ENCODE measurements at places on chromosomes 5 and 9. TPM values are rescaled to one million over a fixed set of nuclear protein-coding genes. Genes with fewer than 3 reads are reported as not detected.

DNA sequence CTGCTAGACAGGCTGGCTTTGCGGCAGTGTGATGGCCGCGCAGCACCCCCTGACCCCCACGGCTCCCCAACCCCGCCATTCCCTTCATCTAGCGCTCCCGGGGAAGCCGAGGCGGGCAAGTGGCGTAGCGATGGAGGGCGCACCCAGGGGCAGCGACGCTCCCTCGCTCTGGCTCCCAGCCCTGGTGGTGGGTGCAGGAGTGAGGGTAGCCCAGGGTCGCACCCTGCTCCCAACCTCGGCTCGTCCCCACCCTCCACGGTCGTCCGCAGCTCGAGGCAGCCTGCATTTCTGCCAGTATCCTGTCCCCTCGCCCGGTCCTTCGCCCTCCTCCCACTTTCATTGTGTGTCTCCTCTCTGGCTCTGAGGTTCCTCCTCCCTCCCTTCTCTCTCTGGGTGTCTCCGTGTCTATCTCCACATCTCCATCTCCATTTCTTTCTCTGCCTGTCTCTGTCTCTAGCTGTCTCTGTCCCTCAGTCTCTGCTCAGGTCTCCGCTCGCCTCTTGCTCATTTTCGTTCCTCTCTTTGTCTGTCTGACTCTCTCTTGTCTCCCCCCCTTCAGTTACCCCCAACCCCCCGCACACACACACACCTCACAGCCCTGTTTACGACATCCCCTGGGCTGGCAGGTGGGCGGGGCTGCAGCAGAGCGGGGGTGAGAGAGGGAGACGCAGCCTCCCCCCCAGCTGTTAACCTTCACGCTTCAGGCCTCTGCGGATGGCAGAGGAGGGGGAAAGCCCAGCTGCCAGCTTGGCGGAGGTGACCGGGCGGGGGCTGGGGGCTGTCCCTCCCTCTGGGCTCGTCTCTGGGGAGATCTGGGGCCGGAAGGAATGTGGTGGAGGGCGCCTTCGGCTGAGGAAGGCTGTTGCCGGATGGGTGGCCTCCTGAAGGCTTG, 48.7 kb upstream of the PSD2 start:
- no peaks in the 10 kb centered on the region for H3K36me3 ChIP-seq
- H3K27me3 ChIP-seq, result peaks cover 16% of the 10 kb centered on the region
- DNase-seq, result no peak
- peaks cover 83% of the 10 kb centered on the region for H3K4me1 ChIP-seq

DNA sequence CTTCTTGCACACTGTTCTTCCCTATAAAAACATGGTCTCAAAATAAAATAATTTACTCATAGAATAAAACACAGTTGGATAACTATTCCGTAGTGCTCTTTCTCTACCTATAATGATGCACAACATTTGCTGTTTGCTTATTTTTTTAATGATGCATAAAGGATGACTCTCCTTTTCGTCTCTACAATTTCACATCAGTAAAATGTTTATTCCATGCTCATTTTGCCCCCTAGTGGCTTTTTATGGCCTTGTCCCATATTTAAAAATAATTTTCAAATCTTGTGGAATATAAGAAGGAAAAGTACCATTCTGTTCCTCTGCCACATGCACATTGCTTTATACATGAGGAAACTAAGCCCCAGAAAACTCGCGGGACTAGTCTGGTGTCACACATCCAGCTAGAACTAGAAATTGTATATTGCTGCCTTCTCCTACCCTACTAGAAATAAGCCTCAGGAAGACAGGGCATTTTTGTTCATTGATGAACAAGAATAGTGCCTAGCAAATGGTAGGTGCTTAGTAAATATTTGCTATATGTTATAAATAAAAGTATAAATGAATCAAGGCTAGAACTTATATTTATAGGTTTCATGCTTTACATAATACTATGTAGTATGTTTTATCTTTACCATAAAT, 12.7 kb downstream of the KCTD16 start:
- no peaks in the 10 kb centered on the region for H3K27me3 ChIP-seq
- H3K36me3 ChIP-seq, result no peaks in the 10 kb centered on the region
- no peak overlapping the region for H3K27ac ChIP-seq
- DNase-seq, result no peak
- no peak overlapping the region for H3K4me3 ChIP-seq
- H3K4me1 ChIP-seq, result no peaks in the 10 kb centered on the region

- H3K27ac ChIP-seq, result no peak overlapping the region
- H3K36me3 ChIP-seq, result peaks cover 8% of the 10 kb centered on the region
- H3K4me3 ChIP-seq, result no peak overlapping the region
- H3K27me3 ChIP-seq, result no peaks in the 10 kb centered on the region
These were observed 12.4 kb downstream of the CARD19 start for GRCh38 chr9:93108291-93109041.

DRD1 gene
- polyA plus RNA-seq, result not detected

DNA sequence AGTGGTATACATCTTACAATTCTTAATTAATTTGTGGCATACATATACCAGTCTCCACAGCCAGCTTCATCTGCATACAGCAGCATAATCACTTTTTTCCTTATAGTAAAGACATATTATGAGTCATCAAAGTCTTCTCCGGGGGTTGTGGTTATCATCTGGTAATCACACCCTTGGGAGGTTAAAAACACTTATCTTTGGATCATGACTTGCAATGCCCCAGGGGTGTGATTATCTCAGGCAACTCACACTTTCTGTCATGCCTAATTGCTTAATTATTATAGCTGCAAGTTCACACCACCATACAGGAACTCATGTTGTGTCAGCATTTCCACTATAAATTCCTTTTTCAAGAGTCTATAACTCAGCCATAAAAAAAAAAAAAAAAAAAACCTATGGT, 218.4 kb downstream of the ANXA1 start:
- no peaks in the 10 kb centered on the region for H3K36me3 ChIP-seq
- H3K4me3 ChIP-seq, result no peak overlapping the region
- no peaks in the 10 kb centered on the region for H3K4me1 ChIP-seq
- H3K27me3 ChIP-seq, result no peaks in the 10 kb centered on the region
- no peak for DNase-seq

FASTKD3 gene
- polyA plus RNA-seq, result 6.3 TPM

IFNK gene
- polyA plus RNA-seq, result not detected

DNA sequence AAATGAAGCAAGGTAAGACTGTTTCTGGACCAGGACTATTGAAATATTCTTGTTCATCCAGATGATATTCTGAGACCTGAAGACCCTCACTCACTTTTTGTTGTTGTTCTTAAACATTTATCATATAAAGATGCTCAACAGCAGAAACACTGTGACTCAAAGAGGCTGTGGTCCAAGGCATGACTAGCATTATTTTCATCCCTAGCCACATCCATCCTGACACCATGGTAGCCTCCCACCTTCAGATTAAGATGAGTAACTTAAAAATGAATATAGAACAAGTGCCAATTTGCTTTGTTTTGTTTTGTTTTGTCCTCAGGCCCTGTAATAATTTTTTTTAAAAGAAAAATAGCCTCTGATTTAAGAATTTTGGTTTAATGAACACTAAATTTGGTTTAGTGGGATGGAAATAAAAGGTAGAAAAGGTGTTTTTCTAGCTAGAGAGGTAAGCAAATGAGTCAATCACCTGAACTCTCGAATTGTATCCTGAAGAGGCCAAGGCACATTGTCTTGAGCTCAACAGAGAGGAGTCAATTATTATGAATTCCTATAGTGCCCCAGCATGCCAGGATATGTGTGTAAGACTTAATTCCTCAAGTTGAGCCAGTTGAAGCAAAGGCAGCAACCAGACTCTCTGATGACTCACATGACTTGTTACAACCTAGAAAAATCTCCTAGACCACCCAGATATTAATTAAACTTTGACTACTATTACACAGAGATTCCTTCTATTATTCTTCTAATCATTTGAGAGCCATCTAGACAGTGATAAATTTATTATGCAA, 380.1 kb upstream of the TUSC1 start:
- no peaks in the 10 kb centered on the region for H3K36me3 ChIP-seq
- no peak for DNase-seq
- H3K27ac ChIP-seq, result no peak overlapping the region
- no peak overlapping the region for H3K4me3 ChIP-seq
- H3K4me1 ChIP-seq, result no peaks in the 10 kb centered on the region

KCNMB1 gene
- not detected for polyA plus RNA-seq

SPINK13 gene
- not detected for polyA plus RNA-seq

DNA sequence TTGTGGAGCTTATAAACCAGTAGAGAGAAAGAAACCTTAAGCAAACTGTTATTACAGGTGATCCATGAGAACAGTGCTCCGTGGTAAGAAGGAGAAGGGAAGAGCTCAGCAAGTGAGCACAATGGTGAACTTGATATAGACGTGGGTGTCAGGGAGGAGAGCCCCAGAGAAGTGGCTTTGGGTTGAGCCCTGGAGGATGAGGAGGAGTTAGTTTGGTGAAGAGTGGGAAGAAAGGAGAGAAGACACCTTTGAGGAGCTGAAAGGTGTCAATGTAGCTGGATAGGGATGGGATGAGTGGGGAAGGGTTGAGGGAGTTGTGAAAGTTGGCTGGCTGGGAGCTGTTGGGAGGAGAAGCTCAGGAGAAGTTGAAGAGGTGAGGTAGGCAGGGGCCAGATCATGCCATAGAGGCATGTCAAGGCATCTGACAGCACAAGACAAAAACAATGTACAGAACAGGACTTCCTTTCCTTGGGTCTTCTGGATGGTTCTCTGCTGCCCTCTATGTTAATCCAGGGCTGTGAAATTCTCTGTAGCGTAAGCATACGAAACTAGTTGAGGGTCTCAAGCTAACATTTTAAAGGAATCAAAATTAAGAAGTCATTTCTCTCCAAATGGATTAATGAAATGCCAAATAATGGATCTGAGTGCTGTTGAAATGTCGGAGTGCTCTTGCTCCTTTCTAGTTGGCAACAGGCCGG, 501.9 kb downstream of the KDM4C start:
- H3K4me3 ChIP-seq, result no peak overlapping the region
- H3K27ac ChIP-seq, result no peak overlapping the region
- no peaks in the 10 kb centered on the region for H3K27me3 ChIP-seq
- no peaks in the 10 kb centered on the region for H3K36me3 ChIP-seq
- H3K4me1 ChIP-seq, result no peaks in the 10 kb centered on the region

- no peaks in the 10 kb centered on the region for H3K27me3 ChIP-seq
- no peak overlapping the region for H3K27ac ChIP-seq
- no peak for DNase-seq
These were observed 366.2 kb upstream of the PDE4D start for GRCh38 chr5:60259730-60260129.

DNA sequence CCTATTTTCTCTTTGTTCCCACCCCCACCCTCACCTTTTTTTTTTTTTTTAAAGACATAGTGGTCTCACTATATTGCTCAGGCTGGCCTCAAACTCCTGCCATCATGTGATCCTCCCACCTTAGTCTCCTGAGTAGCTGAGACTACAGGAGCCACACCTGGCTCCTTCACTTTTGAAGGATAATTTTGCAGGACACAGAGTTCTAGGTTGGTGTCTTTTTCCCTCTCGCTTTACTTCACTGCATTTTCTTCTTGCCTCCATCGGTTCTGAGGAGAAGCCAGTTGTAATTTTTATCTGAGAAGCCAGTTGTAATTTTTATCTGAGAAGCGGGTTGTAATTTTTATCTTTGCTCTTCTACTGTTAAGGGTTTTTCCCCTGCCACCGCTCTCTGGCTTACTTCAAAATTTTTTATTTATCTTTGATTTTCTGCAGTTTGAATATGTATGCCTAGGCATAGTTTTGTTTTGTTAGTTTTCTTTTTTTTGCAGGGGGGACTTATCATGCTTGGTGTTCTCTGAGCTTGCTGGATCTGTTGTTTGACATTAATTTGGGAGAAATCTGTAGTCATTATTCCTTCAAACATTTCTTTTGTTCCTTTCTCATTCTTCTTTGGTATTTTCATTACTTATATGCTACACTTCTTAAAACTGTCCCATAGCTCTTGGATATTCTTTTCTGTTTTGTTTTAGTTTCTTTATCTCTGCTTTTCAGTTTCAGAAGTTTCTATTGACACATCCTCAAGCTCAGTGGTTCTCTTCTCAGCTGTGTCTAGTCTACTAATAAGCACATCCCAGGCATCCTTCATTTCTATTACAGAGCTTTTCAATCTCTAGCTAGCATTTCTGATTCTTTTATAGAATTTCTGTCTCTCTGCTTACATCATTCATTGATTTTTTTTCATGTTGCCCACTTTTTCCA, 148.2 kb upstream of the CHD1 start:
- H3K27me3 ChIP-seq, result no peaks in the 10 kb centered on the region
- no peak overlapping the region for H3K4me3 ChIP-seq
- no peaks in the 10 kb centered on the region for H3K36me3 ChIP-seq
- H3K27ac ChIP-seq, result no peak overlapping the region

DNA sequence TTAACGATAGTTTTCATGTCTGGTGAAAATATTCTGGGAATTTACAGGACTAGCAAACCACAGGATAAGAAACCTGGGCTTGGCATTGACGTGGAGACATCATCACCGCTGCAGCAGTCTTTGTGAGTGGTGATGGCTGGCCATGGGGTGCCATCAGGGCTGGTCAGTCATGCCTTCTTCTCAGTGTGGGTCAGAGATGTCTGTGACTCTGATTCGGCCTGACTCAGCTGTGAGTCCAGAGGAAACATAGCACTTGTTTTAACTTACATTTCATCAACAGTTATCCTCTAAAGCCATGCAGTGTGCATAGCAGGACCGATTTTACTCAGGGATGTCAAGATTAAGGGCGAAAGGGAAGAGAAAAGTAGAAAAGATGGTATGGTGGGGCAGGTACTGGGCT, 33.2 kb upstream of the CYFIP2 start:
- no peak overlapping the region for H3K27ac ChIP-seq
- no peaks in the 10 kb centered on the region for H3K27me3 ChIP-seq
- no peaks in the 10 kb centered on the region for H3K36me3 ChIP-seq
- DNase-seq, result no peak
- H3K4me3 ChIP-seq, result no peak overlapping the region

GRCh38 chr5:30436691-30437090, 756.8 kb upstream of the CDH6 start:
- no peak overlapping the region for H3K4me3 ChIP-seq
- H3K4me1 ChIP-seq, result no peaks in the 10 kb centered on the region
- H3K27me3 ChIP-seq, result no peaks in the 10 kb centered on the region
- DNase-seq, result no peak

GRCh38 chr9:112554516-112554915, 67.9 kb downstream of the KIAA1958 start:
- peaks cover 23% of the 10 kb centered on the region for H3K4me1 ChIP-seq
- H3K36me3 ChIP-seq, result no peaks in the 10 kb centered on the region
- no peak overlapping the region for H3K27ac ChIP-seq
- DNase-seq, result no peak

PCA3 gene
- not detected for polyA plus RNA-seq

DNA sequence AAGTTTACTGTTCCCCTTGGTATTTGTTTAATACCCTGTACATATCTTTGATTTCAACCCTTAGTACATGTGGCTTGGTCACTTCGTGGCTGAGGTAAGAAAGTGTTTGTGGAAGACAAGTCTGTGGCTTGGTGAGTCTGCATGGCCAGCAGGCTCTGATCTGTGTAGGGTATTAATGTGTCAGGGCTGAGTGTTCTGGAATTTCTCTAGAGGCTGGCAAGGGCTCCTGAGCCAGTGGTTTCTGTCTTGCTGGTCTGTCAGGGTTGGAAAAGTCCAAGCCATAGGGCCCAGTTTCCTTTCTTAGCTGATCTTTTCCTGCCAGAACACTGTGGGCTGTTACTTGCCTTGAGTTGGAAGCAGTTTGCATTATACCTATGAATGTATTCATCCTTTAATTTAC, 48.0 kb upstream of the FBXL7 start:
- H3K27me3 ChIP-seq, result no peaks in the 10 kb centered on the region
- H3K4me3 ChIP-seq, result no peak overlapping the region
- no peak overlapping the region for H3K27ac ChIP-seq
- no peaks in the 10 kb centered on the region for H3K4me1 ChIP-seq
- DNase-seq, result no peak

GRCh38 chr5:147391781-147392180, 118.1 kb downstream of the DPYSL3 start:
- H3K27me3 ChIP-seq, result no peaks in the 10 kb centered on the region
- H3K4me1 ChIP-seq, result no peaks in the 10 kb centered on the region
- peak; percentile 25 for DNase-seq
- H3K27ac ChIP-seq, result no peak overlapping the region
